ENCODE measurements at places on chromosomes 7 and 10.

DNA sequence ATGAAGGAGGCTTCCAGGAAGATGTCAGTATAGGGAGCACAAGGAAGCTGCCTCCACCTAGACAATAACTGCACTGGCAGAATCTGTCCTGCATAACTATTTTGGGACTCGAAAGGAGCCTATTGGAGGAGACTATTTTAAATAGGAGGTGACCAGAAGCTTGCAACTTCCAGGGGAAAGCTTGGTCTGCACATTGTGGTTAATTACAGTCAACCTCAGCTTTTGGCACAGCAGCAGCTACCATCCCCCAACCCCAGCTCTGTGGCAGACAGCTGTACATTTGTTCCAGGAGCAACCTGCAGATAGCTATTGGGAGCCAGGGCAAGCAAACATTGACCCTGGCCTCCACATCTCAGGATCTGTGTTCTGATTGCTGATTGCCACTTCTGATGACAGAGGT lies 46.3 kb upstream of the NANOS1 start:
- DNase-seq = no peak

- no peak for DNase-seq
Measured at GRCh38 chr10:67519434-67519833, 176.6 kb downstream of the CTNNA3 start.

GRCh38 chr7:37041461-37041860 lies 317.2 kb upstream of the AOAH start:
- no peak for DNase-seq

DNA sequence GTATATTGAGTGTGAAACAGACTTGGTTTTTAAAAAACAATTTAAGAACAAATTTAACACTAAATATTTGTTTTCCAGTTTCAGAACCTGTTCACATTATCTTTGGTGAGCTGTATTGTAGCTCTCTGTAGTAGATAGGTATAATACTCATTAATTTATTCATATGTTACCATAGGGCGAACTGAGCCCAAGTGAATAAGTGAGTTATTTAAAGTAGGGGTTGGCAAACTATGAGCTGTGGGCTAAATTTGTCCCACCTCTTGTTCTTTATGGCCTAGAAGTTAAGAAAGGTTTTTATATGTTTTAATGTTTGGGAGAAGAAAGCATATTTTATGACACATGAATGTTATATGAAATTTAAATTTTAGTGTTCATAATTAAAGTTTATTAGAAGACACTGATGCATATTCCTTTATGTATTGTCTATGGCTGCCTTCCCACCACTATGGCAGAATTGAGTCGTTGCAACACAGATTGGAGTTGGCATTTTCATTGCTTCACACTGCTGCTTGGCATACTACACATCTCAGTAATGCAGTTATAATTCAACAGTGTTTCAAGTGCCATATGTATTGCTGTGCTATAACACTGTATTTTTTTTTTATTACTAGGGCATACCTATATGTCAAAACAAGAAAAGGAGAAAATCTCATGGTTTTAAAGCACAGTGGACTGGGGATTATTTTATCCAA lies 146.5 kb downstream of the ADK start:
- no peak for DNase-seq

DNA sequence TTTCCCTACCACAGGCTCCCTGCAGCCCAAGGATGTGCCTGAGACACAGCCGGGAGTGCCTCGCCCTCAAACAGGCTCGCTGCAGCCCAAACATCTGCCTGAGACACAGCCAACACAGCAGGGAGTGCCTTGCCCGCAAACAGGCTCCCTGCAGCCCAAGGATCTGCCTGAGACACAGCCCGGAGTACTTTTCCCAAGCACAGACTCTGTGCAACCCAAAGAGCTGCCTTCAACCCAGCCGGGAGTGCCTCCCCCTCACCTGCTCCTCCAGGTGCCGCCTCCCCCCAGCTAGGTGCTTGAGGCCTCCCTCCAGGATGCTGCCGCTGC lies 42.9 kb downstream of the ANTXRL start:
- DNase-seq = no peak

DNA sequence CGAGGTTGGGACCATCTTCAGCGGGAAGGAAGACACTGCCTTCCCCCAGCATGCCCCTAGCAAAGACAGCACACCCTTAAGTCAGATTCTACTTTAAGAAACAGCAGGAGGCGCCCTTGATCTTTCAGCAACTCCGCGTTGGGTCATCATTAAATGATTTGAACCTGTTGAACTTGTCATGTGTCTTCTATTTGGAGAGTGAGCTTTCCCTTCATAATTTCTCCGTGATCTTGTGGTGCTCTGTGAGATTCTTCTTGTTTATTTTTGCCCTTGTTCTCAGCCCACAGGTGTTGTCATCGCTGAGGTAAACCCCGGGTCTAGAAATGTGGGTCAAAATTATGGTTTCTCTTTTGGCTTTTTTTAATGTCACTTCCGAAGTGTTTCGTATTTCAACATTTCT lies 49.5 kb upstream of the PITRM1 start:
- no peak for DNase-seq

Data from CD4-positive, alpha-beta T cell treated with Interleukin-15 for 4 hours (primary cell).